ENCODE measurements at places on chromosomes 7 and 10. TPM values are rescaled to one million over a fixed set of nuclear protein-coding genes. Genes with fewer than 3 reads are reported as not detected.

TBX20 gene
- total RNA-seq, result not detected

VWC2 gene
- total RNA-seq, result not detected

KMT2C gene
- total RNA-seq, result 53.7 TPM

SPDYE11 gene
- total RNA-seq, result not detected

SORCS3 gene
- total RNA-seq, result not detected

TRPV5 gene
- total RNA-seq, result not detected

TMEM273 gene
- 3.7 TPM for total RNA-seq

HYAL4 gene
- not detected for total RNA-seq

AGAP9 gene
- 14.4 TPM for total RNA-seq

HOXA2 gene
- 2.2 TPM for total RNA-seq

HEPACAM2 gene
- not detected for total RNA-seq

SPDYE16 gene
- total RNA-seq, result 0.22 TPM

MAT1A gene
- total RNA-seq, result not detected

SFTPA1 gene
- not detected for total RNA-seq

NACAD gene
- total RNA-seq, result 4.3 TPM

CTNNA3 gene
- total RNA-seq, result not detected

MUC12 gene
- total RNA-seq, result not detected

RAMP3 gene
- not detected for total RNA-seq

PNLIP gene
- not detected for total RNA-seq

Measured in endothelial cell of umbilical vein (primary cell).